ENCODE measurements at places on chromosomes 2 and 18. TPM values are rescaled to one million over a fixed set of nuclear protein-coding genes. Genes with fewer than 3 reads are reported as not detected.

GRCh38 chr2:64646007-64646880, 7.5 kb downstream of the SERTAD2 start:
- peak; percentile 83 for DNase-seq

DNA sequence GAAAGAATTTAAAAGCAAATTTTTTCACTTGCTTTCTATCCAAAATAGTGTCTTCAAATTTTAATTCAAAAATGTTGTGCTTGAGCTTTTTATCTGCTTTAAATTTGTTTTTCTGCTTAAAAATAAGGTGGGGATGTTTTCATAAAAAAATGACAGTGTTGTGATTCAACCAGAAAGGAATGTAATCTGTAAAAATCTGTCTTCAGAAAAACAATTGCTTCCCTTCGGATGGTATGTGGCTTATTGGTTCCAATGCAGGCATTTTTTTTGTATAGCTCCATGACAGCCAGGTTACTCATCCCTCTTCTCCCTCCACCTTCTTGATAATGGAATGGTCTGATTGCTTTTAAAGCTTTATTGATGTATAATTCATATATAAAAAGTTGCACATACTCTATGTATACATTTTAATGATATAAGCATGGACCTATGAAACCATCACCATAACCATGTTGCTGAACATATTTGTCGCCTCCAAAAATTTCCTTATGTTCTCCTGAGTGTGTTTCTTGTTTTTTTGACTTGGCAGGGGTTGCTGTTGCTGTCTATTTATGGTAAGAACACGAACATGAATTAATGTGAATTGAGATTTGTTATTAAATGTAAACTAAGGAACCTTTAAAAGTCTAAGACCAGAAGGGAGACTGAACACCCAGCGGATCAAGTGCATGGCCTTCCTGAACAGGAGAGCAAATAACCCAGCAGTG, 363.7 kb upstream of the SPHKAP start:
- no peak for DNase-seq

GRCh38 chr2:153497938-153498629, 19.5 kb upstream of the RPRM start:
- DNase-seq, result no peak

DNA sequence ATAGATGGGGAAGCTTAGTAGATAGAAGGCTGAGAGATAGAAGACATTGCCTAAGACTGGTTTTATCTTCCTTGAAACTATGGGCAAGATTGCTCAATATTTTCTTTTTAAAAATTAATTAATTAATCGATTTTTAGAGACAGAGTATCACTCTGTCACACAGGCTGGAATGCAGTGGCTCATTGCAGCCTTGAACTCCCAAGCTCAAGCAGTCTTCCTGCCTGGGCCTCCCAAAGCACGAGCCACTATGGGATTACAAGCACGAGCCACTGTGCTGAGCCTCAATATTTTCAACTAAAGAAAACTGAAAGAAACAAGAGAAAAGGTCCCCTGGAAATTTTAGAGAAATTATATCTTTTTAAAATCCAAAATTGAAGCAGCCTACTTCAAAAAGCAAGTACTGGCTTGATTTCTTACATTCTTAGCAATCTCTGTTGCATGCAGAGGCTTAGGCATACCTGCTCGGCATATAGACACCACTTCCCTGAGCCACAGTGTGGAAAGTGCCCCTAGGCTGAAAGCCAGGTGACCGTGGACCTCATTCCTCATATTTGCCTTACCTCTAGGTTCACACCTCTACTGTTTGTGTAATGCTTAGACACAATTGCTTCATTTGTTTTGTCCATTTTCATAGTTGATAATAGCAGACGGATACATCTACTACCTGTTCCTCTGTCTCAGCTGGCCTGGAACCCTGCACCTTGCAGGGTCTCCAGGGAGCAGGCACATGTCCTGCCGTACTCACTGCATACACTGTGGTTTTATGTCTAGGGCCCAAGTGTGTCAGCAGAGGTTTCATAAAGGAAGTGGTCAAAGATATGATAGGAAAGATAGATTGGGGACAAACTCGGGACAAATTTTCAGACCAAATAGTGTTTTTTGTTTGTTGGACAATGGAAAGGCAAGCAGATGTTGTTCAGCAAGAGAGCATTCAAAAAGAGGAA, 166.5 kb upstream of the ALPP start:
- no peak for DNase-seq

- DNase-seq, result no peak
Observed at GRCh38 chr2:122795763-122796162, 1040.3 kb downstream of the TSN start.

GRCh38 chr2:2756886-2757285, 425.8 kb upstream of the MYT1L start:
- DNase-seq, result no peak

DNA sequence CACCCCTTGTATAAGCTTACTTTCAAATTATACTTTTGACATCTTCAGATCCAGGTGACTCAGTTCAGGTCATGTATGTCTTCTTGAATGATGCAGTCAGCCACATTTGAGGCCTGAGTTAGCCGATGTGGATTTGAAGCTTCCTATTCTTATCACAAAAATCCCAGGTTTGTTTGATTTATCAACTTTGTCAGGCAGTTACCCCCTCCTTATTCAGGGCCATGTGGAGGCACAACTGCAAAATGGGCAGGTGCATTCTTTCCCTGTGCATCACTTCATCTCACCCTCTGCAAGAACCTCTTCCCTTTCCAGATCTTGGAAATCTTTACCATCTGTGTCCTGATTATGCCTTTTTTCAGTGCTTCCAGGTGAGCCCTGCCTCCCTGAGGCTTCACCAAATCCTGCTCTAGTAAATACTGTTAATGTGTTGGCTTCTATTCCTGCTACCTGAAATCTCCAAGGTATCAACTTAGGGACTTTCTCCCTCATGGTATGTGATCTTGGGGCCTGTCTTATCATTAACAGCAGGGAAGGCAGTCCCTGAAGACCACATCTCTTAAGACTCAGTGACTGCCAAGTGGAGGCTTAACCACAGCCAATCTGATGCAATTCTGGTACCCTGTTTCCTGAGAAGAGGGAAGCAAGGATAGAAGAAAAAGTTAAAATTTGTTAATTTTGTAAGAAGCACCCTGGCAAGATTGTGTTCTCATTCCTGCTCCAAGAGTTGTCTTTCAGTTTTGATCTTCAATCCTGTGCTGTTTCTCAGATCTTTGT, 9.4 kb upstream of the ARHGAP28 start:
- DNase-seq, result no peak

DNA sequence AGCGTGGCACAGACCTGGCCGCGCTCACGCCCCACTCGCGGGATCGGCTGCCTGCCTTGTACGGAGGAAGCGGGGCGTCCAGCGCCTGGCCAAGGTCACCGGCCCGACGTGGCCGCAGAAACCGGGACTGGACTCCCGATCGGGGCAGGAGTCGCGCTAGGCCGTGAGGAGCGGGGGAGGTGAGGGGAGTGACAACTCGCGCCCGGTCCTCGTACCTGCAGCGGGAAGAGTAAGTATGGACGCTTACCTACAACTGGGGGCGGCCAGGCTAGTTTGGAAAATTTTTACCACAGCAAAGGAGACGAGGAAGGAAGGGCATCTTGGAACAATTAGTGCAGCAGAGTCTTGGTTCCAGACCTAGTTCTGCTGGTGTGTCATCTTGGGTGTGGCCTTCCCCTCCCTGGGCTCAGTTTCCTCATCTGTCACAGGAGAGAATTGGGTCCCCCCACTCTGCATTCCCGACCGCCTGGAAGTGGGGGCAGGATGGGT, 693 bp downstream of the UBE2F start:
- peak; percentile 38 for DNase-seq

Gene MYOM1
- total RNA-seq, result 0.49 TPM

Gene TTC39C
- total RNA-seq, result 14.3 TPM

Gene THAP4
- 42.5 TPM for total RNA-seq

Gene CROCC2
- total RNA-seq, result not detected

Gene HOXD13
- total RNA-seq, result not detected

Gene CHRNA1
- 0.41 TPM for total RNA-seq

Gene ST8SIA3
- total RNA-seq, result 0.64 TPM

Gene EVX2
- total RNA-seq, result not detected

Measured in endothelial cell (in vitro differentiated cells).